Stimulated activated CD8-positive, alpha-beta memory T cell treated with anti-CD3 and anti-CD28 coated beads, Interleukin-7, amount 100 ng/mL, for 1 hour (primary cell): ENCODE measurements at places on chromosomes 12 and 14.

GRCh38 chr12:21638054-21638891 lies 19.4 kb downstream of the LDHB start:
- DNase-seq: no peak

- DNase-seq: no peak
These were observed 17.2 kb downstream of the EML5 start for GRCh38 chr14:88775532-88775931.

DNA sequence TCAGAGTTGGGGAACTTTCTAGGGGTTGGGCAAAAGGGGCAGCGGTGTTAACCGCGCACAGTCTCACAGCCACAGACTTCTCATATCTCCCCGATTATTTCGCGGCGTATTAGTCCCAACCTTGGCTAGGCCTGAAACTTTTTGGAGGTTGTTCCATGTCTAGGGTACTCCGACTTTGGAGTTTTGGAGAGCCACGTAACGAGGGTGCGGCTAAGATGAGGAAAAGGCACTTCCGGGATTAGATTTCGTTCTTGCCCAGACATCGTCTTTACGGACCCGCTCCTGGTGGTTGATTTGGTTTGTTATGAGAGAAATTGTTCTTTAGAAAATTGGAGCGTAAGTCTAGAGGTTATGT lies 513 bp downstream of the CCNK start:
- no peak for DNase-seq

- no peak for DNase-seq
These were observed 1.2 kb upstream of the BMAL2 start for GRCh38 chr12:27331291-27331926.

DNA sequence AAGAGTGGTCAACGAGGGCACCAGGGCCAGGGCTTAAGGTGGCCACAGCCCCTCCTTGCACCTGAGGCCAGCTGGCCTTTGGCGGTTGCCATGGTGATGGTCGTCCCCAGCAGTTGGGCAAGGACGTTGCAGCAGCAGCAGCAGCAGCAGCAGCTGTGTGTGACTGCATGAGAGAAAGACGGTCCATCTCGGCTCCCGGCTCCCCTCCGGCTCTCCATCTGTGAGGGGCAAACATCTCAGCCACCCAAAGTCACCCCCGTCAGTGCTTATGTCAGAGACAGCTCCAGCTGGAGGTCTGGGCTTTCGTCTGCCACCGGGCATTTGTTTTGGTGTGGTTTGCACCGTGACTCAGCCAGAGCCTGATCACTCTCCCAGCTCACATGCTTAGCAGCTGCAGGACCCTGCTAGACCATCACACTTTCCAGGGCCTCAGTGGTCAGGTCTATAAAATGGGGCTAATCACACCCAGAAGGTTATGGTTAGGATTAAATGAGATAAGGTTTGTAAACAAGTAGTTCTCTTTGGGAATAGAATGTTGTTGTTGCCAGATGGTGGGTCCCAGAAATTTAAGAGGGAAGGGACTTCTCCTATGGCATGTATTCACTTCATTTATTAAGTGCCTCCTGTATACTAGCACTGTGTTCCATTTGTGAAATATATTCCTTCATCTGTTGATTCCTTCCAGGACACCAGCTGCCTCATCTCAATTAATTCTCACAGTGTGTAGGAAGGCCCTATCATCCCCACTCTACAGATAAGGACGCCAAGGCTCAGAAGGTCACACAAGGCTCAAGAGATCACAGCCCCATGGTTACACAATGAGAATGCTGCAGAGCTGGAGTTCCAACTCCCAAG lies 212.6 kb upstream of the LHX5 start:
- no peak for DNase-seq

DNA sequence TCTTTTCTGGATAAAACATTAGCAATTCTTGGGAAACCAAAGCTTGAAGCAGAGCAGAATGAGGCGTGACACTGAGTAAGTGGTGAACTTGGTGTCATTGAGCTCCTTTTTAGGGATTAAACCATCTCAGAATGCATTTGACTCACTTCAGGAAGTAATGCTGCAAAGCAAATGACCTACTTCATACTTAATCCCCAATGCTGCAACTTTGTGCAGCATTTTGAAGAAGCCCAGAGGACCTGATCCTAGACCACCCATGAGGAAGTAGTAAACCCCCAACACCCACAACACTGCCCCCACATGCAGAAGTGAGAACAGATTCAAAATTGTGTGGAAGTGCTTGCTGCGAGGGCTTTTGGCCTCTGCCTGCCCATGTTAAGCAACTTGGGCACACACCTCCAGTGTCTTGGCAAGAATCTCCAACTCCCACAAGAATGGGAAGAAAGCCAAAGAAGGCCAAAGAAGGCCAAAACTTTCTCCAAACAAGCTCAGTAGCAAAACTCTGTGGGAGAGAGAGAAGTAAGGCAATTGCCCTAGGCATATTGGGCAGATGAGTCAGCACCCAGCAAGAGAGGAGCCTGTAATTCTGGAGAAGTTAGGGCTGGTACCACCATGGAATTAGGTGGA lies 69.2 kb upstream of the ETV6 start:
- DNase-seq: no peak

GRCh38 chr14:74647061-74647677 lies 35.1 kb upstream of the LTBP2 start:
- no peak for DNase-seq

GRCh38 chr12:44441155-44441554 lies 435.0 kb downstream of the NELL2 start:
- DNase-seq: no peak

GRCh38 chr12:96872961-96873360 lies 34.1 kb upstream of the NEDD1 start:
- no peak for DNase-seq

DNA sequence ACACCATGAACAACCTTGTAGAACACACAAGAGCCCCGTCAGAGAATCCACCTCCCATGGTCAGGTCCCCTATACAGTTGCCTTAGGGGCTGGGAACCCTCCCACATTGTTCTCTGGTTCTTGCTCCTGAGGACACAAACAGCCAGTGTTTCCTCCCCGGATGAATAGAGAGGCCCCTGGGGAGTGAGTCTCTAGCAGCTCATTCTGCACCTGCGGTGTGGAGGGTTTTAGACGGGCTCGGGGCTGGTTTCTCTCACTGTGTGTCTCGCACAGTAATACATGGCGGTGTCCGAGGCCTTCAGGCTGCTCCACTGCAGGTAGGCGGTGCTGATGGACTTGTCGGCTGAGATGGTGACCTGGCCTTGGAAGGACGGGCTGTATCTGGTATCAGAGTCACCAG lies 1052.1 kb downstream of the TMEM121 start:
- DNase-seq: no peak

DNA sequence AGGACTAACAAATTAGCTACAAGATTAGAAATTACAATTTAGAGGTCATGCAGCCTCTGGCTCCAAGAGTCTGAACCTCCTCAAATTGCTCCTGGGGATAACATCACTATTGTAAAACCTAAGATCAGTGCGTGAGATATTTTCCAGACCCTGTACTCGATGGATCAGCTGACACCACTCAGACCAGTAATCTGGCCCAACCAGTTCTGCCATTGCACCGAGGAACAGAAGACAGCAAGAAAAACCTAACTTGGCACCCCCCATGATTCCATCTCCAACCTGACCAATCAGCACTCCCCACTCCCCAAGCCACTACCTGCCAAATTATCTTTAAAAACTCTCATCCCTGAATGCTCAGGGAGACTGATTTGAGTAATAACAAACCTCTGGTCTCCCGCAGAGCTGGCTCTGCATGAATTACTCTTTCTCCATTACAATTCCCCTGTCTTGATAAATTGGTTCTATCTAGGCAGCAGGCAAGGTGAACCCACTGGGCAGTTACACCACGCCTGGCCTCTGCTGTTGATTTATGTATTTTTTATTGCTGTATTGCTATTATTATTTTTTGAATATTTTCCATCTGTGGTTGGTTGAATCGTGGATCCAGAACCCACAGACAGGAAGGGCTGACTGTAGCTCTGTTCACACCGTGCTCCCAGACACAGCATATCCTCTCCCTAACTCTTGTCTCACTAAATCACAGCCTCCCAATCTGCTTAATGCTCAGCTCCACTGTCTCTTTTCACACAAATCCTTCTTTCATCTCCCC lies 9.2 kb downstream of the HEBP1 start:
- DNase-seq: no peak

DNA sequence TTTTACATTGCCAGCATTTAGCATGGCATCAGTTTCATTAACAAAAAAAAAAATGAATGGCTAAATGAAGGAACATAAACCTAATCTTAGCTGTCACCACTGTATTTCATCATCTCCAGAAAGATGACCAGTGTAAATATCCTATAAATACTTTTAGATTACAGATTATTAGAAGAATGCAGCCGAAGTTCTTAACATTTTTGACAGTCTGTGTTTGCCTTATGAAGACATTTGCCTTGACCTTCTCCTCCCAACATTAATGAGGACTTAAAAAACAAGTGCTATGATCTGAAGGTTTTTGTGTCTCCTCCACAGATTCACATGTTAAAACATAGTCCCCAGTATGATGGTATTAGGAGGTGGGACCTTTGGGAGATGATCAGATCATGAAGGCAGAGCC lies 253.0 kb downstream of the SNAPC1 start:
- DNase-seq: no peak

GRCh38 chr12:84767079-84767478 lies 145.5 kb downstream of the SLC6A15 start:
- no peak for DNase-seq

DNA sequence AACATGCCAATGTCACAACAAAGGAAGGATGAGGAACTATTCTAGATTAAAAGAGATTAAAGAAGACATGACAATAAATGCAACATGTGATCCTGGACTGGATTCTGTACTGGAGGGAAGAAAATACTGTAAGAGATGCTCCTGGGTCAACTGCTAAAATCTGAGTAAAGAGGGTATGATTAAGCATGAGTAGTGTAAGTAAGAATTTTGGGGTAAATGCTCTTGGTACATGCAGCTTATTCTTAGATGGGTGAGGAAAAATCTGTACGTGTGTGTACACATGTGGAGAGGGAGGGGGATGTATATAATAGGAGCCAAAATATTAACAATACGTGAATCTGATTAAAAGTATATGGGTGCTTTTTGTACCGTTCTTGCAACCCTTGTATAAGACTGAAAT lies 66.0 kb downstream of the CDC42BPB start:
- no peak for DNase-seq

GRCh38 chr12:94640134-94640928 lies 10.0 kb downstream of the TMCC3 start:
- DNase-seq: no peak

DNA sequence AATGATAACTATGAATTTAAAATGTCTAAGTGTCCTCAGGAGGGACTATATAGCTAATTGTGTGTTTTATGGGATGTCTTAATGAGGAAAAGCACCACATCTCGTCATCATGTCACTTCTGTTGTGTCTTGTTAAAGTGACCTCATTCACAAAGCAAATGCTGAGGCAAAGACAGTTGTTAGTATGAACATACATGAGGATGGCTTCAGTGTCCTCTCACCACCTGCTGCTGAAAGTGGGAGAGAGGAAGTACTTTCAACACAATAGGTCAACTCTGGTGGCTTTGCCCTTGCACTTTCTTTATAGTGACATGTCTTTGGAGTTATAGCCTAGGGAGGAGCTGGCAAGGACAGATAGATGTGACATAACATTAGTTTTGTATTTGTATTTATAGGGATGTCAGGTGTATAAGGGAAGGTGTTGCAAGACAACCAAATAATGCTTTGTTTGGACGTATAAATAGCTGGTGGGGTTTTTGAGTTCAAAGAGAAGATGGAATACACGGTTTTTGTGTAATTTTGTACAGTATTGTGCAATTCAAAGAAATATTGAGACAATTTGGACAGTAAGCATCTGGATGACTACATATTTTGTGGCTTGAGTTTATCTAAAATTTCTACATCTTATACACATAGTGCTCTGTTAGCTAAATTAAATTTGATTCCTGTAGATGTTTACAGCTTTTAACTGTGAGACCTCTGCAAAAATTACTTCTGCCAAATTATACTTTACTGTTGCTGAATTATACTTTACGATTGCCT lies 131.7 kb upstream of the ATP2B1 start:
- no peak for DNase-seq

- no peak for DNase-seq
These were observed 8.0 kb upstream of the SELPLG start for GRCh38 chr12:108641446-108642268.

DNA sequence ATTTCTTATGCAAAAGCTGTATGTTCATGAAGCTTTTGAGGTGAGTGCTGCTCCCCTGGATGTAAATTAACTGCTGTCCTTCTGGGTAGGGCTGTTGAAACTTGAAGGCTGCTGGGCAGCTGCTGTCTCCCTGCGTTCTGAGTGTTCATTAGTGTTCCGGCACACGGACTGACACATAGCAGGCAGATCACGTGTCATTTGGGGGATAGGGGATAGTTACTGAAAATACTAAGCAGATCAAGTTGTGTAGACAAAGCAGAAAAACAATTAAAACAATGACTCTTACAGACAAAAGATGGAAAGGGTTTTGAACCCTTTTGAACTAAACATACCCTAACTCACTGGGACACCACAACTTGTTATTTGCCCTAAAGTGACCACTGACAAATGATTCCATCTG lies 82.5 kb downstream of the PRICKLE1 start:
- DNase-seq: no peak

- no peak for DNase-seq
These were observed 344.6 kb upstream of the MGAT4C start for GRCh38 chr12:86600664-86601231.

GRCh38 chr14:44361083-44361482 lies 146.0 kb downstream of the FSCB start:
- DNase-seq: no peak

- DNase-seq: no peak
These were observed 290.2 kb upstream of the FLRT2 start for GRCh38 chr14:85239791-85240190.

DNA sequence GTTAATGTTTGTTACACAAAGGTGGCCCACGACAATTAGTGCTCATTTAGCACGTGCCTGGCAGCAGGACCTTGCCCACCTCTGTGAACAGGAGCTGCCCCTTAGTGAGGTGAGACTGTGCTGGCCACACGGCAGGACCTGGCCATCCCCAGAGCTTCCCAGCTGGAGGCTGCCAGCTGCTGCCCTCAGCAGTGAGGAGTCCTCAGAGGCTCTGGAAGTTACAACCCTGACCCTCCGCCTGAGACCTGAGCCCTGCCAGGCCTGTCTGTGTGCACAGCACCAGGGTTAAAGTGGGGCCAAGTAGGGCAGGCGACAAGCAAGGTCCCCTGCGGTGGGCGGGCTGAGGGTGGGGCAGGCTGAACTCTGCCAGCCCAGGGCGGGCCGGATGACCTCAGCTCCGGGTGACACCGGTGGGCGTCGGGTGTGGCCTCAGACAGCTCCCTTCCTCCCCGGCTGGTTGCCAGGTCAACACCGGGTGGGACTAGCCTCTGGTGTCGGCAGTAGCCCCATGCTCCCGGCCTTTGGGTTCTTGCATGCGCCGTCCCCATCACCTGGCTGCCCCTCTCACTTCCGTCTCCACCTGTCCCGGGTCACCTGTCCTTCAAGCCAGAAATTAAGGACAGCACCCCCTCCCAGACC lies 9.2 kb upstream of the LBHD2 start:
- no peak for DNase-seq

- no peak for DNase-seq
These were observed 35.4 kb upstream of the LTA4H start for GRCh38 chr12:96070670-96071279.

- no peak for DNase-seq
These were observed 15.1 kb upstream of the GRIP1 start for GRCh38 chr12:66693901-66694513.
